Stimulated activated CD8-positive, alpha-beta memory T cell treated with anti-CD3 and anti-CD28 coated beads, Interleukin-4, amount 100 ng/mL, for 1 hour (primary cell): ENCODE measurements at places on chromosomes 2 and 18.

DNA sequence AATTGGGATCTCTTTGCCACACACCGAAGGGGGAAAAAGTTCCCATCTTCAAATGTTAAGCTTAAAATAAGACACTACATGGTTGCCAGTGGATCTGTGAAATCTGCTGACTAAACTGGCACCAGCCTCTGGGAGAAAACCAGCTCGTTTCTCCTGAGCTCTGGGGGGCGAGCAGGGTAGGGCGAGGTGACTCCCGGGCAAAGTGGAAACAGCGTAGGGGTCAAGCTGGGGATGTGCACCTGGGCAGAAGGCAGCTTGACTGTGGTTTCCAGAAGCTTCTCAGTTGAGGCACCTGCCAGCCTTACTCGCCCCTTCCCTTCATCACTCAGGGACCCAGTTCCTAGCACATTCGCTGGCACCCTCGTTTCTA, 62.8 kb downstream of the SFXN5 start:
- DNase-seq = no peak

DNA sequence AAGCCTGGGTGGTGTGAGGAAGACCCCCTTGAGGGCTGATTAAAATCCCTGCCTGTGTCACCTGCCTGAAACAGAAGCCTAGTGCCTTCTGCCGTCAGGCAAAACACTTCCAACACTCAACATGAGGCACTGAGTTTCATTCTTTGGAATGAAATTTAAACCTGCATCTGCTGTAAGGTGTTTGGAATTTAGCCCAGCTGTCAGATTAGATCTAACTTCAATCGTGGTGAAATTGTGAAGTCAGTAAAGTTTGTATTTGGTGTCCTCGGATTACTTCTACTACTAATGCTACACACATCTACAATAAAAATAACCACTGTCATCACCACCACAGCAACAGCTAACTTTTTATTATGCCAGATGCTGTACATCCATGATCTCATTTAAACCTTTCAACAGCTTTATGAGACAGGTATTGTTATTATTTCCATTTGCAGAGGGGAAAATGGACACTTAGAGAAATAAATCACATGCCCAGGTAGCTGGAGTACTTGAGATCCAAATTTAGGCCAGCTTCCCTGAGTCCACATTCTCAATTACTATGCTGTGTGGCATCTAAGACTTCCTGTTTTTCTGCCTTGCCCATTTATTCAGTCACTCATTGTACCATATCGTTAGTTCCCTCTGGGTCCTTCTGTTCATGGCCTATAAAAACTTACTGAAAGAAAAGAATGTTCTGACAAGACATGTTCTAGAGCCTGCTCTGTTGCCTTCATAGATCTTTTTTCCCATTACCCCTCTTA, 98.2 kb upstream of the GCFC2 start:
- no peak for DNase-seq

DNA sequence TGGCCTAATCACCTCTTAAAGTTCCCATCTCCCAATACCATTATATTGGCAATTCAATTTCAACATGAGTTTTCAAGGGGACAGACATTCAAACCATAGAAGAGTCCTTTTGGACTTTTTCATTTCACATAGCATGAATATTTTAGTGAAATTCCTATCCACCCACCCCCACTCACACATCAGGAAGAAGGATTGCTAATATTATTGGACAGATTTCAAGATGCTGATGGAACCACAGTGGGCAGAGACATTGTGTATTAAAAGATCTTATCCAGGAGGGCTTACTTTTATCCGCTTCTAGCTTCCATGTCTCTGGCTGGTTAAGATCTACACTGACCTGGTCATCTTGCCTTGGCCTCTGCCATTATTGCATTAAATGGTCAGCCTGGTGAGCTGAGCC, 297.4 kb upstream of the ACVR2A start:
- no peak for DNase-seq

GRCh38 chr2:41621563-41621962, 426.3 kb upstream of the PKDCC start:
- no peak for DNase-seq

- no peak for DNase-seq
Measured at GRCh38 chr2:221104361-221104811, 467.7 kb downstream of the EPHA4 start.

DNA sequence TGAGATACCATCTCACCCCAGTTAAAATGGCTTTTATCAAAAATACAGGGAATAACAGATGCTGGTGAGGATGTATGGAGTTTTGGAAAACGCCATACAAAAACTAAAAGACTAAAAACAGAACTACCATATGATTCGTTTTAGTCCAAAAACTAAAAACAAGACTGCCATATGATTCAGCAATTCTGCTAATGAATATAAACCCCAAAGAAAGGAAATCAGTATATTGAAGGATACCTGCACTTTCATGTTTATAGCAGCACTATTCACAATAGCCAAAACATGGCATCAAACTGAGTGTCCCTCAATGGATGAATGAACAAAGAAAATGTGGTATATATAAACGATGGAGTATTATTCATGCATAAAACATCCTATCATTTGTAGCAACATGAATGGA, 224.4 kb upstream of the MC4R start:
- no peak for DNase-seq

GRCh38 chr18:60676815-60677214, 304.2 kb upstream of the MC4R start:
- no peak for DNase-seq

GRCh38 chr18:80112624-80113248, 3.7 kb downstream of the ADNP2 start:
- DNase-seq = no peak

- DNase-seq = no peak
Measured at GRCh38 chr2:169796441-169796840, 2.2 kb upstream of the SSB start.
